ENCODE measurements at places on chromosomes 1 and 21.
A peak's percentile ranks its signal among the peaks of the same experiment; 100 is the strongest.

GRCh38 chr1:234862360-234862943 lies 252.5 kb upstream of the IRF2BP2 start:
- no peak for DNase-seq

DNA sequence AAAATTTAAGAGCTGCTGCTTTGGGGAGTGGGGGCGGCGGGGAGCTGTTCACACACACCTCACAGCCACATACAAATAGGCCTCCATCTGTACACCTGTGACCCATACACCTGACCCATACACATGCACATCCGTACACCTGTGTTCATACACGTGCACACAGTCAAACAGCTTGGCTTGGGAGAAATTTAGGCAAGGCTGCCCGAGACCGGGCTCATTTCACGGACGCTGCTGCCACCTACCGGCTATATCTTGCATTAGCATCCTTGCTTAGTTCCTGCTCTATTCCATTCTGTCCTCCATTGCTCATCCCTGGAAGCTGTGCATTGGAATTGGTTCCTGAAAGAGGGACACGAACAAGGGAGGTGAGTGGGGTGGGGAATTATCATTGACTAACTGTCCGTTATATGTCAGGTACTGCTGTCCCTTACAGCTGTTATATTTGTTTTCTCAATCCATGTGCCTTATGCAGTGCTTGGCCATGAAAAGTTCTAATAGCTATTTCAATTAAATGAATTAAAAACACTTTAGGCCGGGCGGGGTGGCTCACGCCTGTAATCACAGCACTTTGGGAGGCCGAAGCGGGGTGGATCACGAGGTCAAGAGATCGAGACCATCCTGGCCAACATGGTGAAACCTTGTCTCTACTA lies 37.1 kb upstream of the EPB41 start:
- DNase-seq, result peak; percentile 16

DNA sequence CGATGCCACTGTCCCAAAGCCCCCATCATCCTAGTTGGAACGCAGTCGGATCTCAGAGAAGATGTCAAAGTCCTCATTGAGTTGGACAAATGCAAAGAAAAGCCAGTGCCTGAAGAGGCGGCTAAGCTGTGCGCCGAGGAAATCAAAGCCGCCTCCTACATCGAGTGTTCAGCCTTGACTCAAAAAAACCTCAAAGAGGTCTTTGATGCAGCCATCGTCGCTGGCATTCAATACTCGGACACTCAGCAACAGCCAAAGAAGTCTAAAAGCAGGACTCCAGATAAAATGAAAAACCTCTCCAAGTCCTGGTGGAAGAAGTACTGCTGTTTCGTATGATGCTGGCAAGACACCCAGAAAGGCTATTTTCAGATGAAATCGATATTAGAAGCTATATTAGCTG lies 8.1 kb downstream of the RHOU start:
- DNase-seq, result no peak

- no peak for DNase-seq
These were observed 79.7 kb downstream of the ZNF326 start for GRCh38 chr1:90074566-90074965.

- no peak for DNase-seq
These were observed 4.1 kb downstream of the TMEM240 start for GRCh38 chr1:1536019-1536937.

GRCh38 chr1:237884237-237884636 lies 6.5 kb downstream of the ZP4 start:
- DNase-seq, result no peak

DNA sequence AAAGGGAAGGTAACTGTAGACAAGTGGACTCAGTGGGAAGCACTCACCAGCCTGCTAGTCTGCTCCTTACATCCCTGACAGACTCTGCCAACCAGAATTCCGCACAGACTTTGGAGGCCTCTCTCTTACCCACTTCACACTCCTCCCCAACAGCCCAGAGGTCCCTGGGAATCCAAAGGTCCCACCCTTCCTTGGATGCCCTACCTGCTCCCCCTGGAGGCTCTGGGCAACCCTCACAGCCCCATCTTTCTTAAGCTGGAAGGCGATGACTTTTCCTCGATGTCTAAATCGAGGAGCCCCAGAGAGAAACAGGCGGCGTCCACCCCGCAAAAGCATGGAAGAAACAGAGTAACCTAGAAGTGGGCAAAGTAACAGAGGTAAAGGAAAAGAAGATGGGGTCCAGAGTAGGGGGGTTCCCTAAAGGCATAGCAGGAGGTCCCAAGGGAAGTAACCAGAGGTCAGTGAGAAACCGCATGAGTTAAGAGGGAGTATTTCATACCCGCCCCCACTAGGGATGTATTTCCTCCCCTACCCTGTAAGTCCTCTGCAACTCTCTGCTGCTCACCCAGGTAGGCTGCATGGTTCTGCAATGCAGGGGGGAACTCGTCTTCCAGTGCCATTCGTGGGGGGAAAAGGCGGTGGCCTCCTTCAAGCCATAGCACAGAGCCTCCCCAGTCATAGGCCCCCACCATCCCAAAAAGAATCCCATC lies 8.4 kb downstream of the ITGA10 start:
- no peak for DNase-seq

- peak; percentile 73 for DNase-seq
These were observed 41.4 kb downstream of the RNF115 start for GRCh38 chr1:145782272-145783099.

- DNase-seq, result no peak
These were observed 149.7 kb downstream of the PEX14 start for GRCh38 chr1:10624256-10625050.

GRCh38 chr1:244199902-244200301 lies 148.8 kb downstream of the ZBTB18 start:
- no peak for DNase-seq

- DNase-seq, result no peak
These were observed 33.2 kb downstream of the OTUD7B start for GRCh38 chr1:149977345-149977744.

DNA sequence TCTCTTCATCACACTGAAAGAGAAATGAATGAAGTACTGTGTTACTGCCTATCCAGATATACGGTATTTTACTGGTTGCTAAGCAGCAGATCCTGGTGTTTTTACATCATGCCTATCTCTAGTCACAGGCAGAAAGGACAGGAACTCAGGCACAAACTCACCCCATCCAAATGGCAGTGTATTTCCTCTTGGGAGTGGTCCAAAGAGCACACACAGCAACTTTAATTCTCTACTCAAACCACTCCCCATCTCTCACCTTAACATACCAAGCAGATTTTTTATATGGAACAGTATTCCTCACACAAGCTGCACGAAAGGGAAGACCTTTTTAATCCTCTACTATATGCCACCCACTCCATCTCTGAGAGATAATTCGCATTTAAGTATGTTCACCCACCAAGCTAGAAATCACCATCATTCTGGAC lies 27.3 kb downstream of the EIF4G3 start:
- DNase-seq, result no peak

GRCh38 chr1:61053712-61054600 lies 28.4 kb upstream of the NFIA start:
- DNase-seq, result no peak

DNA sequence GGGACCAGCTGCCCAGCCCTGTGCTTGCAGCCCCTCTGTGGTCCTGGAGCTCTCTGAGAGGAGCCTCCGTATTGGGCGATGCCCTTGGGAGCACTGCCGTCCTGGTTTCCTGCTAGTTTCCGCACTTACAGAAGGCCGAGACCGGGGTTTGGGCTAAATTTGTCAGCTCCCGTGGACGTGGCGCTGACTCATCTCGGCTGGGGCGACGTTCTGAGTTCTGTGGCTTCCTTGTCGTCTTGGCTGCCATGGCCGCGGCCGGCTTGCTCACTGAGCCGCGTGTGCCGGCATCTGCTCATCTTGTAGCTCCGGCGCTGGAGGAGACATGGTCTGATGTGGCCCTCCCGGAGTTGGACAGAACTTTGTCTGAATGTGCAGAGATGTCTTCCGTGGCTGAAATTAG lies 64.9 kb downstream of the PCNT start:
- no peak for DNase-seq

GRCh38 chr1:76759950-76760349 lies 107.3 kb upstream of the ST6GALNAC5 start:
- no peak for DNase-seq

DNA sequence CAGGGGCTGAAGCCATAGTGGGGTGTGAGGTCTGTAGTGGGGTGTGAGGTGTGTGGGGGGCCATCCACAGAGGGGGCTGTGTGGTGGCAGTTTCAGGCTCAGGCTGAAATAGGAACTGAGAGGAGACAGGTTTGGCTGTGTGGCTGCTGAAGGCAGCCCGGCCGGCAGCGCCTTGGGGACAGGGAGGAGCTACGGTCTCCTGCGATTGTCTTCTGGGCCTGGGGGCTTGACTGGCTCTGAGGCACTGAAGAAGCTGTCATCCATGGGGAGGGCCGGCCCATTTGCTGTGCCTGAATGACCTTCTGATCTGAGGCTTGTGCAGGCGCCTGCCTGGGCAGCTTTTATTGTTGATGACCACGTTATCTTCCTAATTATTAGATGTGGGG lies 10.0 kb upstream of the TTC34 start:
- DNase-seq, result no peak

GRCh38 chr1:85290826-85291225 lies 14.4 kb upstream of the BCL10 start:
- DNase-seq, result no peak

DNA sequence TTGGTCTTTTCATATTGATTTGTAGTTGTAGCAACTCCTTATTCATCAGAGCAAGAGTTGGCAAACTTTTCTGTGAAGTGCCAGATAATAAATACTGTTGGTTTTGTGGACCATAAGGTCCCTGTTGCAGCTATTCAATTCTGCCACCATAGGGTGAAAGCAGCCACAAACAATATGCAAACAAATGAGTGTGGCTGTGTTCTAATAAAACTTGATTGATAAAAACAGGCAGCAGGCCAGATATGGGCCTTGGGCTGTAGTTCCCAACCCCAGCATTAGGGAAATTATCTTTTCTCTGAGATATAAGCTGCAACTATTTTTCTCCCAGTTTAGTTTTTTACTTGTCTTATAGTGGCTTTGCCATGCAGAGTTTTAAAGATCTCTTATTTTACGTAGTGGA lies 469.2 kb downstream of the SMYD3 start:
- DNase-seq, result no peak

DNA sequence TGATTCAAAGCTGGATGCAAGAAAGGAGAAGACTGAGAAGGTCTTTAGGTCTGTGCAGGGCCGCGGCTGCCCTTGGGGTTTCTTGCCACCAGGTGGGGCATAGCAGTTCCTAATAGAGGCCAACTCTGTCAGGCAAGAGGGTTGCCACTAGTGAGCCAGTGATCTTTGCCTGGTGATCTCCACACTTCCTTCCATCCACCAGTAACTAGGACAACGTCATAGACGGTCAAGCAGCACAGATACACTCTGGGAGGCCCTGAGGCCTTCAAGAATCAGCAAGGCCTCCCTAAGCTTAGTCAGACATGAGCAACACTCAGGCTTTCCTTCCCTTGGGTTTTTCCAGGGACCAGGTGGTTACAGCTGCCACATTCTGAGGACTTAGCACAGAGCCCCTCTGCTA lies 32.9 kb upstream of the ATP2B4 start:
- no peak for DNase-seq

DNA sequence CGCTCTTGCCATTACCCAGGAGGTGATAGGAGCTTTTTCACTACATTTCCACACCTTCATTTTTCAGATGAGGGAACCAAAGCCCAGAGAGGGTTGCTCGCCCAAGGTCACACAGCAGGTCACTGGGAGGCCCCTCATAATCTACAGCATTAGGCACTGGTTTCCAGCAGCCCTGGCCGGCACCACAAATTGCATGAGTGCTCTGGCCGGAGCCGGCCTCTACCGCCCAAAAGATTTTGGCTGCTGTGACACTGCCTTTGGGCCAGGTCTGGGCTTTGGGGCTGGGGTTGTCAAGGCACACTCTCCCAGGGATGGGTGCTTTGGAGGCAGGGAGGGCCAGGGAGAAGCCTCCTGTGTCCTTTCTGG lies 15.4 kb downstream of the DHRS3 start:
- DNase-seq, result no peak

DNA sequence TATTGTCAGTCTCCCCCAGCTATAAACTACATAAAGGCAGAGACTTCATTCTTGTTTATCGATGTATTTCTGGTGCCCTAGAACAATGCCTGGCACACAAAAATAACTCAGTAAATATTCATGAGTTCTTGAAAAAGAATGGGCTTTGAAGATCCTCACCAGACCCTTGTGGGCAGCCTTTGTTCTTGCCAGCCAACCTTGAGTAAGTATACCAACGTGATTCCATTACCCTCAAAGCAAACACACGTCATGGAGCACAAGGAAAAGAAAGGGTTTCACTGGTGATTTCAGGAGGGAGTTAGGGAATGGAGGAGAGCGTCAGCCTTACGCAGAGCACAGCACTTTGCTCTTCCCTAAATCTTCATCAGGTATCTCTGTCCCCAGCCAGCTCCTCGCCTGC lies 29.4 kb downstream of the NMNAT2 start:
- no peak for DNase-seq

DNA sequence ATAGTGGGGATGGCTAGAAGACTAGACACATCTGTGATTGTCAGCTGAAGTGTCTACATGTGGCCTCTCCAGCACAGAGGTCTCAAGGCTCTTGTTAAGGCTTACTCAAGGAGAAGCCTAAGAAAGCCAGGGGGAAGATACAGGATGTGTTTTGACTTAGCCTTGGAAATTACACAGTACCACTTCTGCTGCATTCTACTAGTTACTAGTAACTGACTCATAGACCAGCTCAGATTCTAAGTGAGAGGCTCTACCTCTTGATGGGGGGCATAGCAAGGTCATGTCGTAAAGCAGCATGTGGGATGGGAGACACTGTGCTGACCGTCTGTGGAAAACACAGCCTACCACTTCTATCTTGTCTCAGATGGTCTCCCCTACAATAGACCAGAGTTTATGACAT lies 99.5 kb downstream of the UBE2U start:
- DNase-seq, result no peak

- DNase-seq, result no peak
These were observed 124.8 kb upstream of the GORAB start for GRCh38 chr1:170407138-170407537.

DNA sequence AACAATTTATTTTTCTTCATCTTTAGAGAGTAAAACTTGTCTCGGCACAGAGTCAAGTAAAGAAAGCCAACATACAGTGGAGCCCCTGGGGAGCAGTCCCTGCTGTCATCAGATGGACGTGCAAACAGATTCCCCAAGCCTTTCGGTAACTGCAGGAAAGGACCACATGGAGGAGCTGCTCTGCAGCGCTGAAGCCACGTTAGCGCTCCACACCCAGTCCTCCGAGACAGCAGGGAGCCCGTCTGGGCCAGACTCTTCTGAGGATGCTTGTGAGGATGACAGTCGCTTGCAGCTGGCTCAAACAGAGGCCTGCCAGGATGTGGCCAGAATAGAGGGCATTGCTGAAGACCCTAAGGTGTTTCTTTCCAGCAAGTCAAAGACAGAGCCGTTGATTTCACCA lies 77.1 kb upstream of the SCCPDH start:
- DNase-seq, result peak; percentile 20
